ENCODE measurements at places on chromosomes 6 and 20. TPM values are rescaled to one million over a fixed set of nuclear protein-coding genes. Genes with fewer than 3 reads are reported as not detected.

Gene CST7
- total RNA-seq = 0.56 TPM

Gene SNAI1
- 4.3 TPM for total RNA-seq

Gene ECT2L
- not detected for total RNA-seq

- no peak overlapping the region for H3K27ac ChIP-seq
- no peaks in the 10 kb centered on the region for H3K27me3 ChIP-seq
- DNase-seq = no peak
- H3K4me1 ChIP-seq = peaks cover 13% of the 10 kb centered on the region
- H3K36me3 ChIP-seq = peaks cover 3% of the 10 kb centered on the region
Observed at GRCh38 chr6:144158133-144158532, 7.8 kb downstream of the STX11 start.

DNA sequence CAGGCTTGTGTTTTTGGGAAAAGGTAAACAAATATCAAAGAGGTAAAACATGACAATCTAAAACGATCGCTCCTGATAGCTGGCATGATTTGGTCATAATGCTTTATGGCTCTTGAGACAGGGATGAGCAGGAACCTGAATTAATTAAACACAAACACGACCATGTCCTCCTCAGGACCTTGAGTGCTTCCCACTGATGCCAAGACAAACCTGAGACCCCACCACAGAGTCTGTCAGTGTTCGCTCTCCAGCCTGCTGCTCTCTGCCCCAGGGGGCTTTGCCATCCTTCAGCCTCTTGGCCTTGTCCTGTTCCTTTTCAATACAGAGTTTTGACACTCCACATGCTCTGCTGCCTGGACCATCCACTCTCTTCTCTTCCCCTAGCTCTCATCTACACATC lies 119.4 kb downstream of the MAN1A1 start:
- H3K27ac ChIP-seq = no peak overlapping the region
- peaks cover 2% of the 10 kb centered on the region for H3K36me3 ChIP-seq
- H3K27me3 ChIP-seq = no peaks in the 10 kb centered on the region
- no peak for DNase-seq
- H3K4me3 ChIP-seq = no peak overlapping the region

GRCh38 chr6:16477367-16478149 lies 239.2 kb downstream of the GMPR start:
- no peaks in the 10 kb centered on the region for H3K27me3 ChIP-seq
- no peaks in the 10 kb centered on the region for H3K36me3 ChIP-seq
- no peak overlapping the region for H3K4me3 ChIP-seq
- H3K4me1 ChIP-seq = peaks cover 38% of the 10 kb centered on the region
- no peak for DNase-seq
- H3K27ac ChIP-seq = no peak overlapping the region

- H3K4me3 ChIP-seq = peak within 1 kb of the TSS; percentile 80
- H3K36me3 ChIP-seq = peaks cover 8% of the 10 kb centered on the region
Observed at GRCh38 chr20:58980711-58981627, at the start of gene NELFCD. Gene NELFCD, plus strand, starts transcription at chr20:58981256. Its CDS starts 54 bp downstream, at chr20:58981310.

DNA sequence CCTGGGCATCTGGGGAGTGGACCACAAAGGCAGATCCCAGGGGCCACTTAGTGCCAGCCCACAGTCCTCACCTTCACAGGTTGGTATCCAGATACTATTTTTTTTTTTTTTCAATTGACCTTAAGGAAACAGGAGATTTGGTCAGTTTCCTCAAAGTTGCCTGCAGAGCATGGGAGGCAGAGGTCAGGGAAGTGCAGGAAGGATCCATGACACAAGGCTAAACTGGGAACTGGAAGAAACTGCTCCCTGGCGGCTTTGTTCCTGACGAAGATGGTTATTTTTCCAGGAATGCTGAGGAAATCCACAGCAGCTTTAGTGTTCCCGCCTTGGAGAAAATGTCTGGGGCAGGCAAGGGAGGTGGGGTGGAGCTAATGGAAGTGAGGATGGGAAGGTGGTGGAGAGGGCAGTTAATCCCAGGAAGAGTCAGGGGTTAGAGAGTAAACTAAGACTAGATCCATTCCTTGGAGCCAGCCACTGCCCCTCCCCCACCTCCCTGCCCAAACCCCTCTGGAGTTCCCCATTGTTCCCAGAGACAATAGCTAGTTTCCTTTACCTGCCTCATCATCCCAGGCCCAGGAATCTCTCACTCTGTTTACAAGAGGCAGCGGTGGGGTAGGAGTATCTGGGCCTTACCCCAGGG lies 14.3 kb upstream of the MYMX start:
- H3K27me3 ChIP-seq = no peaks in the 10 kb centered on the region
- DNase-seq = no peak
- no peak overlapping the region for H3K4me3 ChIP-seq
- no peaks in the 10 kb centered on the region for H3K36me3 ChIP-seq

- no peak overlapping the region for H3K4me3 ChIP-seq
- no peaks in the 10 kb centered on the region for H3K27me3 ChIP-seq
- no peaks in the 10 kb centered on the region for H3K36me3 ChIP-seq
- H3K4me1 ChIP-seq = no peaks in the 10 kb centered on the region
Observed at GRCh38 chr6:79518842-79519241, 18.4 kb downstream of the LCA5 start.
